ENCODE measurements at places on chromosomes 1 and 21. TPM values are rescaled to one million over a fixed set of nuclear protein-coding genes. Genes with fewer than 3 reads are reported as not detected.

DNA sequence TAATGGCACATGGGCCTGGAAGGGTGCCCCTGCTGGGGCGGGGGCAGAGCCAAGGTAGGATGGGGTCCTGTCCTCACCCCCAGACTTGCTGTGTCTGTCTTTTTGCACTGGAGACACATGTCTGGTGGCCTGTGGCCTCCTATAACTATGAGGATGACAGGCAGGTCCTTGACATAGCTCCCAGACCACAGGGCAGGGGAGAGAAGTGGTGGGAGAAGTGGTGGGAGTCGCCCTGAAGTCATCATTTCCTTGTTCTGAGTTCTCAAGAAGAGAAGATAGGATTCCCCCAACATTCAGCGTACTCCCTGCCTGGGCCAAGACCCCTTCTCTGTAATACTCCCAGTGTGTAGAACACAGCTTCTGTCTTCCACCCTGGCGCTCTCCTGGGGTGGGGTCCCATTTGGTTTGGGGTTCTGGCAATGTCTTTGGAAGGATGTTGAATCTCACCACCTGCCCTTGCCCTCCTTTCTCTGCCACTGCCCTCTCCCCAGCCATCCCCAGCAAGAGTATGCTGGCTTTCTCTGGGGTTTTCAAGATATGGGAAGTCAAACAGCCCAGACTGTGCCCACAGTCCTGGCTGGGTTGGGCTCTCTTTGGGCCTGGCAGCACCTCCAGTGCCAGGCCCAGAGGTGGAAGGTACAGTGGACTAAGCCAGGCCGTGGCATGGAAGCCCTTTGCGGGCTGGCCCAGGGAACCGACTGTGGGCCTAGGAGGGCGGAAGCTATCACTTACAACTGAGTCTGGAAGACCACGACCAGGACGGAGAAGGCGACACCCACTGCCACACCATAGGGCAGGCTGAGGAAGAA lies 19.4 kb downstream of the SLC26A9 start:
- no peak for DNase-seq

- no peak for DNase-seq
Measured at GRCh38 chr1:200886594-200886993, 8.1 kb upstream of the INAVA start.

DNA sequence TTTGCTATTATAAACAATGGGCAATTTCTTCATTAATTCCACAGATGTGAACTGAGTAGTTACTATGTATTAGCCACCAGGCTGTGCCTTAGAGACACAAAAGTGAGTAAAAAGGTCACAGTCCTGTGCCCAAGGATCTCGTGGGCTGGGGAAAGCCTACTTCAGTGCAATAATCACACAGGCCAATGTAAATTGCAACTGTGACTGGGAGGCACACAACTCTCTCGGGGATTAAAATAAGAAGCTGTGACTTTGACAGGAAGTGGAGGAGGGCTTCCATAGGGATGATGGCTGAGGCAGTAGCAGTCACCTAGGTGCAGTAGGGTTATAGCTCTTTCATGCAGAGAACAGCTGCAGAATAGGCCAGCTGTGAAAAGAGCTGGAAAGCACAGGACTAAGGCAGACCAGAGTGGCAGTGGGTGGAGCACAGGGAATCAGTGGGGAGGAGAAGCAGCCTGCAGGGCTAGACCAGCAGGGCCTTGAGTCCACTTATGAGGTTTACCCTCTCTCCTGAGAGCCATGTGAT lies 121.9 kb downstream of the MAB21L3 start:
- DNase-seq: no peak

DNA sequence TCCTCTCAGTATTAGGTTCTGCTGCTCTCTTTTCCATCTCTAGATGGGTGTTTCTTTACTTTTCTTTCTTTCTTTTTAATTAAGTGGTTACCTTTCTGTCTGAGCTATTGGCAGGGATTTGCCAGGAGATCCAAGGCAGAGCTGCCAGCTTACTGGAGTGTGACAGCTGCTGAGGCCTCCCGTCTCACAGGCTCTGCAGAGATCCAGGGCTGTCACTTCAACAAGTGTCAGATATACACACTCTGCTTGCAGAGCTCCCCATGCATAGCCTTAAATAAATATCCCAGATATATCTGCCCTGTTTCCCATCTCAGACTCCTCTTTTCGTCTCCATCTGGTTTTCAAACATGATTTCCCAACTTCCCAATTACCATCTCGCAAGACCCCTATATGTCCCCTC lies 124.3 kb downstream of the NOS1AP start:
- no peak for DNase-seq

GRCh38 chr1:55384637-55385036 lies 169.5 kb upstream of the USP24 start:
- no peak for DNase-seq

DIO1 gene
- not detected for total RNA-seq

- DNase-seq: no peak
Measured at GRCh38 chr1:35043498-35043897, 11.8 kb upstream of the ZMYM6 start.

DNA sequence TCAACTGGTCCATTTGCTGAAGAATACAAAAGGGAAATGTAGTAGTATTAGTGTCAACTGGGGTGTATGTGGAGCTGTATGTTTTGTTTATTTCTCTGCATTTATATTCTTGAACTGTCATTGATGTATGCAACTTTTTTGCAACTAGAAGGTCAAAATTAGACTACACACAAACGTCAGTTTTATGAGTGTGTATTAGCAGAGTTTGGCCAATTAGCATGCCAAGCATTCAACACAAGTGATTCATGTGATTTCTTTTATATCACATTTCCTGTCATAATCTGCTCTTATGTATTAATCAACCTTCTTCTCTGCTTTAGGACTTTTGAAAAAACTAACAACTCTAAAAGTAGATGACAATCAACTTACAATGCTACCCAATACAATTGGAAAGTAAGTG lies 211.1 kb downstream of the LRRC40 start:
- no peak for DNase-seq

AGMAT gene
- total RNA-seq: 15.3 TPM

DNA sequence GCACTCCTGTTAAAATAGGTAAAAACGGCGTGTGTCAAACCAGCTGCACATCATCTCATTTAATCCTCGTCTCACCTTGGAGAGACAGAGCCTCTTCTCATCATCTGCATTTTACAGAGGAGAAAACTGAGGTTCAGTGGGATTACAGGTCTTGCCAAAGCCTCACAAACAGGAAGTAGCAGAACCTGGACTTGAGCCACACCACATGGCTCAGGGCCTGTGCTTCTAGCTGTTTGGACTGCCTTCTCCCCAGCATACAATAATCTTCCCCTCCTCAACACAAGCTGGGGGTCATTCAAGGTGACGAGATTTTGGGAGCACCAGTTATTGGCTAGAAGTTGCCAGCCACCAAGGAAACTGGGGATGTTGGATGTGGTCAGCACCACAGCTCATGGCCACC lies 167.9 kb upstream of the ZC3H12A start:
- DNase-seq: no peak

DNA sequence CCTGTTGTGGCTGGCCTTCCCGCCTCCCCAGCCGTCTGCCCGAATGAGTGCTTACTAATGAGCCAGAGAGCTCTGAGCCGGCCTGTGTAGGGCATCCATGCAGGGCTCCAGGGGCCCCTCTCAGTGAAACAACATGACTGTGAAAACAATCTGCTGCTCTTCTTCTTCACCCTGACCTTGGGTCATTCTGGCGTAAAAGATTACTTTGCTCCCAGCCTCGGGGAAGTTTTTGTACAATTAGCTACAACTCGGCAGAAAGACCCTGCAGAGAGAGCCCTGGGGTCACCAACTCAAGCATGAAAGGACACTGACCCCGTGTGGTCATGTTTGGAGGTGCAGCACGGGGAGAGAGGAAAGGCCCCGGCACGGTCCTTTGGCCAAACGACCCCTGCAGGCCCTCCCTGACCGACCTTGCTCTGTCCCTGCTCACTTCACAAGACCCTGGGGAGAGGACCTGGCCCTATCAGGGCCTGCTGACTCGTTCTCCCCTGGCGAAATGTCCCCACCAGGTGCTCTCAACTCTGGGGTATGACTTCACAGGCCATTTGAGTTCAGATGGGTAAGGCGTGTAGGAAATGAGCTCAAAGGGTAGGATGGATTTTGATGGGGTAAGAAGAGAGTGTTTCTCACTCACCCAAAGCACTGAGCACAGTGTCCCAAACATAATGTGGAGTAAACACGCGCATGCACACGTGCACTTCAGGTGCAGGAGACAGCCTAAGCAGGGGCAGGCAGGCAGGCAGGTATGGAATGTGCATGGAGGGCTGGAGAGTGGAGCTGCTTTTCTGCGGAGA lies 22.9 kb upstream of the FAM20B start:
- DNase-seq: peak; percentile 61

GRCh38 chr1:161956930-161957329 lies 66.7 kb downstream of the OLFML2B start:
- DNase-seq: no peak

DNA sequence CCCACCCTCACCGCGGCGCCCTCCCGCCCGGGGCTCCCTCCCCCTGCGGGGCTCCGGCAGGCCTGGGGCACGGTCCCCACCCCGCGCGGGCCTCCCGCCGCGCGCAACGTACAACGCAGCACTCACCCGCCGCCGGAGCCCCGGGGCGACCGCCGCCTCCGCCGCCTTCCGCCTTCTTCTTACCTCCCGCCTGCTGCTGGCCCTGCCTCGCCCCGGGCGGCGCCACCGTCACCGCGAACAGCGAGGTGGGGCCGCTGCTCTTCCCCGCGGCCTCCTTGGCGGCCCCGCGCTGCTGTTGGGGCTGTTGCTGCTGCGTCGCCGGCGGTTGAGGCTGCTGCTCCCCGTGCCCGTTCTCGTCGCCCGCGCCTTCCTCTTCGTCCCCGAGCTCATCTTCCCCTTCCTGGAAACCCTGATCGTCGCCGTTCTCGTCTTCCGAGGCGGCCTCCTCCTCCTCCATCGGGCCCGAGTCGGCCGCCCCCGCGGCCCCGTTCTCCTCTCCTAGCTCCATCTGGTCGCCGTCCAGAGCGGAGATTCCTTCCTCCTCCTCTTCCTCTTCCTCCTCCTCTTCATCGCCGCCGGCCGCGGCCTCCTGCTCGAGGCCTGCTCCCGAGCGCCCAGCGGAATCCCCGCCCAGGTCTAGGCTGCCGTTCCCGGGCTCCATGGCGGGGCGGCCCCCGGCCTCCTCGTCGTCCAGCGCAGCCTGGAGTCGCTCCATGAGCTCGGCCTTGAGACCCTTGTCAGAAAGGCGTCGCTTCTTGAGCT lies 671 bp downstream of the HNRNPU start:
- peak; percentile 61 for DNase-seq

DNA sequence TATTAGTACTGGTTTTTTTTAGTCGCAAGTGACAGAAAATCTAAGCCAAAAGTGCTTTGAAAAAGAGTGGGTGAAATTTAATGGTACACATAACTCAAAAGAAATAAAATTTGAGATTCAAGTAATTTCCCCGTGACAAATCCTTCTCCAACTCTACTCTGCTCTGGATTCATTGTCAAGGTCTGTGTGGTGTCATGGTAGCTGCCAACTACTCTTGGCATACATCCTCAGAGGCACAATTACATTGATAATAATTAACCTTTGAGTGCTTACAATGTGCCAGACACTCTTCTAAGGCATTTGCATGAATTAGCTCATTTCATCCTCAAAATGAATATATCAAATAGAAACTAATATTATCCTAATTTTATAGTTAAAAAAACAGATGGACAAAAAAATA lies 1153.9 kb upstream of the NCAM2 start:
- DNase-seq: no peak

MCOLN2 gene
- total RNA-seq: 37.3 TPM

DNA sequence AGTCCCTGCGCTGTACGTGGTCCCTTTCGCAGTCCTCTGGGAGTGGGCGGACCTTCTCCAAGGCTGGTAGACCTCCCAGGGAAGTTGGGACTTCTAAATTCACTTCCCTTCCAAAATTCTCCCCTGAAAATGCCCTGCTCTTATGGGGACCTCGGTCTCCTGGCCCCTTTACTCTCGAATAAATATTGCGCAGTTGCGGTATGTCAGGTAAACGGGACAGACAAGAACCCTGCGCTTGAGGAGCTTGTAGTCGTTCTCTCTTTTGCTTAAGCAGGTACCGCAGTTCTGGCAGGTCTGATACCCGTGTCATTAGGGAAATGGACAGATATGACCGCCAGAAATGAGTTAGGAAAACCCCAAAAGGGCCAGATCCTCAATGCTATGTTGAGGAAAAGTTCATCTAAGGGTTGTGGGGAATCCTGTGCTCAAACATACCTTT lies 561 bp downstream of the KIF2C start:
- no peak for DNase-seq

DNA sequence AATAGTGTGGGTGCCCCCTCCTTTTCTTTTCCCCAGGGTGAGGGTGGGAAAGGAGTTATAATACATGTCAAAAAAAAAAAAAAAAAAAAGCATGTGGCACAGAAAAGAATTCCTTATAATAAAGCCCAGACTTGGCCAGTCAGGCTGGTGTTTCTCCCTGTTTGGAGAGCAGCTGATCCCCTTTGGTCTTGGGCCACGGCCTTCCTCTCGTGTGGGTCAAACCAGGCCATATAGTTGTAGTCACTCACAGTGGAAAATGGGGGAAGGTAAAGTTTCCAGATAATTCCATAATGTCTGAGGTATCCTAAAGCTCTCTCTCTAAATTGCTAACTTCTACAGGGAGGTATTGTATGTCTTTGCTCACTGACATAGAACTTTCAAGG lies 22.0 kb downstream of the CLIC6 start:
- no peak for DNase-seq

DNA sequence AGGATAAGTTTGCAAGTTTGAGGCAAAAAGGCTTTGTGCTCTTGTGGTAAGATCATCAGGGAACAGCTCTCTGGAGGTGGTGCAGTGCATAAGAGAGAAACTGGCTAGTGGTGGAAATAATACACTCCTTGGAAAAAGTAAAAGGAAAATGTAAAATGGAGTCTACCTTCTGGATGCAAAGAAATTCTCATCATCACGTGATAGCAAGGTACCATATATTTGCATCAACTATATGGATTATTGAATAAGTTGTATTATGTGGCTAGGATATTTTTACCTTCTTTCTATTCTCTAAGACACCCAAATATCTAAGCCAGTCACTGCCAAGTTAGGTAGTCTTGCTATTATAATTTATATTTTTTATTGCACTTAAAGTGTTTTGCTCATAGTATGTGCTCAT lies 14.0 kb upstream of the LRRC7 start:
- DNase-seq: no peak

MYOG gene
- not detected for total RNA-seq

MTF2 gene
- total RNA-seq: 69.7 TPM

COL6A2 gene
- total RNA-seq: 11.9 TPM

DNA sequence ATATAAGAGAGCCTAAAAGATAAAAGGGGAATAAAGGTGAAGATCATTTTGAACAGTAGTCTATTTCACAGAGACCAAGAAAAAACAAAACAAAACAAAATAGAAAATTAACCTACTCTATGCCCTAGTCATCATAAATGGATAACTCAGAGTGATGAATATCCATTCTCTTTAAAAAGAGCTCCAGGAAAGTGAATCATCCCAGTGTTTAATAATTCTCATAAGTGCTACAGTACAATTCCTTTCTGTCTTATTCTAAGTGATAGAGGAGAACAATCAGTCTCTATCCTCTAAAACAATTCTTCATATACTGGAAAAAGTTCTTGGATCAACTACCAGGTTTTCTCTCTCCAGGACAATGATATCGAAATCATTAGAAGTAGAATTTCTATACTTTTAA lies 45.8 kb downstream of the GDAP2 start:
- DNase-seq: no peak

- DNase-seq: no peak
Measured at GRCh38 chr1:185541871-185542301, 192.3 kb upstream of the HMCN1 start.

Measured in activated naive CD4-positive, alpha-beta T cell treated with anti-CD3 and anti-CD28 coated beads, Interleukin-2, amount 50 U/mL, for 72 hours (primary cell).